AG20443 (cell line): ENCODE measurements at places on chromosomes 6 and 20.
A peak's percentile ranks its signal among the peaks of the same experiment; 100 is the strongest.

DNA sequence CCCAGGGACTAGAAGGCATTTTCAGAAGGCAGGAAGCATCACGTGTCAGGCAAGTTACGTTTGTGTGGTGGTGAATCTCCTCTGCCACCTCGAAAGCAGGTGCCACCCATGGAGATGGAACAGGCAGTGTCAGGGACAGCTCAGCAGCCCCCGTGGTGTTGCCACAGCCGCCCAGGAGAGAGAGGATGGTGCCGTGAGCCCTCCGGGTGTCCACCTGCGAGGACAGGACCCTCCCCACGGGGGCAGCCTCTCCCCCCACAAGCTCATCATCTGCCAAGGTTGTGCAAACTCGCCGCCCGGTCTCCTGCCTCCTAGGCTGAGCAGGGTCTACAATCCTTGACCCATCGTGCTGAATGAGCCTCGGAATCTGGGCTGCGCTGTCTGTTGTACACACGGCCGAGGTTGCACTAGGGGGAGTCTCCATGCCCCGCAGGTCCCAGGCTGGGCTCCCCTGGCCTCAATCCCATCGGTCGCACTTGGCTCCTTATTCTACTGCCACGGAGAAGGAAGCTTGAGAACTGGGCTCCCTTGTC is 40.1 kb downstream of the DACT2 start:
- no peak for DNase-seq

- no peak for DNase-seq
These were observed 106.6 kb downstream of the VEGFA start for GRCh38 chr6:43876602-43877001.

GRCh38 chr6:12009876-12010634 is 2.1 kb upstream of the HIVEP1 start:
- DNase-seq, result peak; percentile 19

GRCh38 chr6:7727086-7727945 is 1.4 kb downstream of the BMP6 start:
- peak; percentile 38 for DNase-seq

GRCh38 chr20:20786428-20786827 is 74.0 kb upstream of the RALGAPA2 start:
- DNase-seq, result no peak

- DNase-seq, result no peak
These were observed 110.6 kb downstream of the CDKAL1 start for GRCh38 chr6:20644667-20645370.

DNA sequence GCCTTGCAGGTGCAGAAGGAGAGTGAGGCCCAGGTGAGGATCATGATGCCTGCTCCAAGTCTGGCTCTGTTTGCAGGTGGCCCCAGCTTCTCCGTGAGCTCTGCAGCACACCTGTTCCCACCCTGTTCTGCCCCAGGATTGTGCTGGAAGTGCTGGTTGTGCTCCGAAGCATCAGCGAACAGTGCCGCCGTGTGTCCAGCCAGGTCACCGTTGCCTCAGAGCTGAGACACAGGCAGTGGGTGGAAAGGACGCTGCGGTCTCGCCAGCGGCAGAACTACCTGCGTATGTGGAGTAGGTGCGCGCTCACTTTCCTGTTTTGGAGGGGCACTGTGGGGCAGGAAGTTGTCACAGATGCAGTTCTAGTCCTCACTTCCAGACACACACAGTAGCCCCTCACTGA is 25.0 kb downstream of the ERMARD start:
- no peak for DNase-seq

DNA sequence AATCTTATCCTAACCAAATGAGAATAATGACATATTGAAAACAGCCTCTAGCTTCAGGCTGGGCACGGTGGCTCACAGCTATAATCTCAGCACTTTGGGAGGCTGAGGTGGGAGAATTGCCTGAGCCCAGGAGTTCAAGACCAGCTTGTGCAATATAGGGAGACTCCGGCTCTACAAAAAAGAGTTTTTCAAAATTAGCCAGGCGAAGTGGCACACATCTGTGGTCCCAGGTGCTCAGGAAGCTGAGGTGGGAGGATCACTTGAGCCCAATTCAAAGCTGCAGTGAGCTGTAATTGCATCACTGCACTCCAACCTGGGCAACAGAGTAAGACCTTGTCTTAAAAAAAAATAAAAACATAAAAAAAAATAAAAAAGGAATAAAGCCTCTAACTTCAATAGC is 4.7 kb downstream of the TUBB2A start:
- no peak for DNase-seq

DNA sequence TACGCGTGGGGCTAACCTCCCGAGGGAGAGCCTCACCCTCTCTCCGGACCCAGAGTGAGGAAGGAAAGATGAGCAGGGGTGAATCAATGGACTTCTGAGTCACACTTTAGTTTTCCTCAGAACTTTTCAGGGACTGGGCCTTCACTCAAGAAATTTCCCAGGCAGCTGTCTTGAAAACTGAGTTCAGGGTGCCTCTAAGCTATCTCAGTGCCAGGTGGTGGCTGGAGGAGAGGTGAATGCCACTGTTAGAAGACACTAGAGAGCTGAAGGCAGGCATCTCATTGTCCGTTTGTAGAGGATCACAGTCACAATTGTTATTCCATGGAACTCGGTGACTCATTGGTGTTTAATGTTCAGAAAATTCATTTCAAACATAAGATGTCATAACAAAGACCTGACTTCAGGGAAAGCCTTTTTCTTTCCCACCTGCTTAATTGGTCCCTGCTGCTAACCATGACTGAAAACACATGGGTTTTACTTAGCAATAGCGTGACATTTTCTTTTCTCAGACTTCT is 5.3 kb upstream of the SERPINB6 start:
- peak; percentile 59 for DNase-seq

- DNase-seq, result no peak
These were observed 169.2 kb downstream of the ZFAND3 start for GRCh38 chr6:37988696-37989095.

- DNase-seq, result no peak
These were observed 83.7 kb downstream of the SLC22A3 start for GRCh38 chr6:160431791-160432404.

DNA sequence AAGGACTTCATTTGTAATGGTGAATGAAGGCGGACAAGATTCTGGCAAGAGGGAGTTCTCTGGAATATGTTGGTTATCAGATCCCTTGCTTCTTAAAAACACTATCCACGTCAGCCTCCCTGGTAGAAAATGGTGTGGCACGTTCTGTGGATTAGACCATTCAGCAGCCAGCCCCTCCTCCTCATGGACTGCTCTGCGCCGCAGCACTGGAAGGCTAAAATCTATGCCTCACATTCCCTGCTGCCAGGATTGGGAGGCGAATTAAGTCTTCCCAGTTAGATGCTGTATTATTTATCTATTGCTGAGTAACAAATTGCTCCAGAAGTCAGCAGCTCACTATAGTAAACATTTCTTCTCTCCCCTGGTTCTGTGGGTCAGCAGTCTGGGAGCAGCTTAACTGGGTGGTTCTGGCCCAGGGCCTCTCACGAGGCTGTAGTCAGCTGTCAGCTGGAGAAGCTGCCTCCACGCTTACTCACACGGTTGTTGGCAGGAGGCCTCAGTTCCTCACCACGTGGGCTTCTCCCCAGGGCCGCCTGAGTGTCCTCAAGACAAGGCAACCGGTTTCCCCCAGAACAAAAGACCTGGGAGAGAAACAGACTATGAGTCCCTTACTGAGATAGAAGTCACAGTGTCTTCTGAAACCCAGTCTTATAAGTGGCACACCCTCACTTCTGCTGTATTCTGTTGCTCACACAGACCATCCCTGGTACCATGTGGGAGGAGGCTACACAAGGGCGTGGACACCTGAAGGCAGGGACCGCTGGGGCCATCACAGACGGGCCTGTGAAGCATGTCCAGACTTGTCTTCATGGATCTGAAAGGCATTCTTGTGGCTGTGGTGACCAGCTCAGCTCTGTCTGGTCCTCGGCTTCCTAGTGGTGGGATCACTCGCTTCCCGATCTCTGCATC is 101.0 kb downstream of the NRN1 start:
- peak; percentile 91 for DNase-seq

DNA sequence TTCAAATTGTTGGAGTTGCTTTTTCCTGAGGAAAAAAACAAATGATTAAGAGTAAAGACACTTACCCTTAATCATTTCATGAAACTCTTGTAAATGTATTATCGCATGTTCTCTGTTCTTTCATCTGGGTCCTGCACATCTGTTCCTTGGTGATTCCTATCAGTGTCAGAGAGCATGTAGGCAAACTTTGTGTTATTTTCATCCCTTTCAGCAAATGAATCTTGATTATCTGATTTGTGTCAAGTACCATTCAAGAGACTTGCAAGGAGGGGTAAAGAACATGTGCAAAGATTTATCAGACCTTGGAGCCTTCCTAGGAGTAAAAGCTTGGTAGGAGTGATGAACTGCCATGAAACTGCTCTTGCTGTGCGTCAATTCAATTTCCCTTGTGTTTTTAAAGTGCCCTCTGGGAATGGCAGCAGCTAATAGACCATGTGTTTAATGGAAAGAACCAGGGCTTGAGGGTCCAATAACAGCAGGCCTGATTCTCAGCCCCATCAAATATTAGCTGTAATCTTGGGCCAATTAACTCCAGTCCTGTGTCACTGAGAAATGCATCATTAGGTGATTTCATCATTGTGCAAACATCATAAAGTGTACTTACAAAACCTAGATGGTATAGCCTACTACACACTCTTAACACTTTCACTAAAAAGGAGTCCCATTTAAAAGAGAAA is 118.9 kb upstream of the CEP85L start:
- no peak for DNase-seq

GRCh38 chr6:22008248-22008836 is 288.5 kb downstream of the PRL start:
- no peak for DNase-seq

GRCh38 chr6:160121981-160122380 is 366 bp downstream of the SLC22A1 start:
- no peak for DNase-seq

- no peak for DNase-seq
These were observed 23.1 kb downstream of the ALDH5A1 start for GRCh38 chr6:24517659-24518543.

- DNase-seq, result no peak
These were observed 46.3 kb downstream of the HBS1L start for GRCh38 chr6:135008072-135008940.

GRCh38 chr6:170429450-170429849 is 122.9 kb downstream of the FAM120B start:
- no peak for DNase-seq

GRCh38 chr20:41185013-41185757 is 47.8 kb downstream of the PLCG1 start:
- no peak for DNase-seq

GRCh38 chr6:80437221-80437620 is 330.8 kb downstream of the BCKDHB start:
- no peak for DNase-seq

DNA sequence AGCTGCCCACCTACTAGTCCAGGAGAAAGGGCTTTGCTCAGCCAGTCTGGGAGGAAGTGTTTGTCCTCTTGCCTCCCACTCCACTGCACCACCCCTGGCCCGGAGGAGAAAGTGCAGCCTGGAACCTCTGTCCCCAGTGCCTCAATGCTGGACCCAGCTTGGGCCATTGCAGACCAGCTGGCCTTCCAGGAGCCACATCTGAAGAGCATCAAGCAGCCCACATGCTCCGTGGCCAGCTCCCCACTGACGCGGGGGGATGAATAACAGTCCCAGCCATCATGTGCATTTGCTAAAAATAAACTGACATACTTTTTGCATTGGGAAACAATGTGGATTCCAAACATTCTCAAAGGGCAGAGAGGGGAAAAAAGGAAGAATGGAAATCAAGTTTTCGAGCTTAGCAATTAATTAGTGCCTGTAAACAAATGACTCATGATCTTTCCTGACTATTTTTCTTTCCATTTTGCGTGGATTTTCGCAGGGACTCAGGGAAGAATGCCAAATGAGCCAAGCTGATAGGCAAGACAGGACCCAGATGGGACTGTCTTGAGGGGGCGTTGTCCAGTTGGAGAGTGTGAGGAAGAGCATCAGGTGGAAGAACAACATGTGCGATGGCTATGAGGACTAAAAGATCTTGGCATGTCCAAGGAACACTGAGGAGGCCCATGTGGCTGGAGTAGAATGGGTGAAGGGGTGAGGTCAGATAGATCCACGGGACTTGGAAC is 34.1 kb downstream of the CEBPB start:
- DNase-seq, result peak; percentile 95

DNA sequence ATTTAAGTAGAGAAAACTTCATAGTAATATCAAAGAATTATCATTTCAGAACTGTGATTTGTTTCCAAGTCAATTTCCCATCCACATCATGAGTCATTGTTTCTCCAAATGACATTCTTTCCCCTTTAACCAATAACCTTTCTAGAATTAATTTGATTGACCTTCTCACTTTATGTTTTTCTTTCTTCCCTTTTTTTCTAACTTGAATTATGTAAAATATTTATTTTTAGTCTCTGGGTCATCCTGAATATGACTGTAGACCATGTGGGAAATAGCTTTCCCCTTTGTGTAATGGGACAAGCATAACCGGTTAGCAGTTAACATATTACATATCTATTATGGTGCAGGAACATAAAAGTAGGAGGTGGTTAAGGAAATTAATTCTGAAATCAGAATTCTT is 291.1 kb downstream of the GJA1 start:
- no peak for DNase-seq

DNA sequence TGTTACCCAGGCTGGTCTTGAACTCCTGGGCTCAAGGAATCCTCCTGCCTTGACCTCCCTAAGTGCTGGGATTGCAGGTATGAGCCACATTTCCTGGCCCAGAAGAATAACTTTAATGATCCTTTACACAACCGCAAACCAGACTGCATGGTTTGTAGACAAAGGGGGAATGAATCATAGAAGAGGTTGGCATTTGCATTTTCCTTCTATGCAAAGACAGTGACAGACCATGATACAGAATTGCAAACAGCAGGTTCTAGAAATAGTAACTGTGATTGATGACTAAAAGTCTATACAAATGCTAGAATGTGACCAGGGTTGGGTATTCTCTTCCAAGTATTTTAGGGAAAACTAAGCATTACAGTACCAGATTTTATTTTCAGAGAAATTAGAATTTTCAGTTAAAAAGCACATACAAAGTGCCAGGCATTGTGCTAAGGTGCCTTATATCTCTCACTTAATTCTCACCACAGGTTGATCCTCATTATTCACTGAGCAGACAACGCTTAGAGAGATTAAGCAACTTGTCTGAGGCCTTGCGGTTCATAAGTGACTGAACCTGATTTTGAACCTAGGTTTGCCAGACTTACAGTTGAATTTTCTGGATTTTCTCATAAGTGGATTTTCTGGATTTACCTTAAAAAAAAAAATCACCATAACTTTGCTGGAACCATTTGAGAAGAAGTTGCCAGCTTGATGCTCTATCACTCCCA is 146.6 kb downstream of the ZFAND3 start:
- peak; percentile 10 for DNase-seq

- no peak for DNase-seq
These were observed at the start of gene LST1 for GRCh38 chr6:31586008-31586407. Gene LST1, plus strand, starts transcription at chr6:31586277. Its CDS starts 1,023 bp downstream, at chr6:31587300.

DNA sequence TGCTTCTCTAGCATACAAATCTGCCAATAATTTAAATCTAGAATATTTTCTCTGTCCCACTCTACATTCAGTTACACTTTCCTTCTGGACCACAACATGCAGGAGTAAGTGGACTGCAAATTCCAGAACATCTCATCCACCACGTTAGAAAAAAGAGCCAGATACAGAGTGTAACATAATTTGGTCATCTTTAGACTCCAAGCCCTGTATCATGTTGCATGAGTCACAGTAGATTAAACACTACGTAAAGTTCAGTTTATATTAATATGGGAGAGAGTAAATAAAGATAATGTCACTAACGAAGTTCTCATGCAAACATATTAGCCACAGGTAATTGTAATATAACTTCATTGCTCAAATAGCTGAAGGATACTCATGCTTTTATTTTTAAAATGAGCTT is 327.0 kb downstream of the C6orf118 start:
- DNase-seq, result no peak
